Spleen (tissue), 13 donors: ENCODE measurements at places on chromosomes 4 and X. TPM values are rescaled to one million over a fixed set of nuclear protein-coding genes. Genes with fewer than 3 reads are reported as not detected.

GRCh38 chr4:165757451-165757850 is 115.6 kb upstream of the TLL1 start:
- H3K27ac ChIP-seq: no peak overlapping the region
- DNase-seq: no peak
- no peaks in the 10 kb centered on the region for H3K36me3 ChIP-seq
- H3K4me3 ChIP-seq: no peak overlapping the region
- no peaks in the 10 kb centered on the region for H3K27me3 ChIP-seq
- H3K4me1 ChIP-seq: no peaks in the 10 kb centered on the region

DNA sequence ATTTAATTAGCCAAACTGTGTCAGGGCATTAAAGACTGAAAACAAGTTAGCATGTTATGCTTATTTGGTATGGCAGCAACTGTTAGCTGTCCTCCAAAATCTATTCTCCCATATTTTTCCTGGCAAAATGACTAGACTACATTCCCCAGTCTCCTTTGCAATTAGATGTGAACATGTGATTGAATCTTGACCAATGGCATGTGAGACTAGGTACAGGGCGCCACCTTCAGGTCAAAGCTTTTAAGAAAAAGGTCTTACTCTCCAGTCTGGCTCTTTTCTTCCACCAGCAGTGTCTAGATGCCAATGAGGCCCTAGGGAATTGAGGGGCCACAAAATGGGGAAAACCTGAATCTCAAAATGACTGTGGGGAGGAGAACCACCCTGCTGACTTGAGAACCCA is 408.2 kb downstream of the SMARCA1 start:
- no peak overlapping the region for H3K27ac ChIP-seq
- no peak overlapping the region for H3K4me3 ChIP-seq
- no peak for DNase-seq
- H3K27me3 ChIP-seq: no peaks in the 10 kb centered on the region
- H3K36me3 ChIP-seq: no peaks in the 10 kb centered on the region

Gene CXorf65
- polyA plus RNA-seq: 27.2 TPM

DNA sequence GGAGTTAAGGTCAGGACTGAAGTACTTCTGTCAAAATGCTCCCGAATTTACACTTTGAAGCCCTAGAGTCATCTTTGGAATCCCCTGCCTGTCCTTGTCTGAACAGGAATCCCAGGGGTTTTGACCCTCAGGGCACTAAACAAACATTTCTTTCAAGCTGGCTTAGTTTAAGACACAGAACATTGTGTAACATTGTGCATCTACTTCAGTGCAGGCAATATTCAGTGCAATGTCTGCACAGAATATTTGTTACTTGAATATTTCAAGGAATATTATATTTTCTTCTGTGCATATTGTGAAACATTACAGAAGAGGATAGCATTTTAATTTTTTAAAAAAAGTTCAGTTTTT is 763.4 kb downstream of the PCDH18 start:
- H3K27ac ChIP-seq: no peak overlapping the region
- no peak overlapping the region for H3K4me3 ChIP-seq
- no peaks in the 10 kb centered on the region for H3K4me1 ChIP-seq
- H3K27me3 ChIP-seq: no peaks in the 10 kb centered on the region
- no peaks in the 10 kb centered on the region for H3K36me3 ChIP-seq
- DNase-seq: no peak

GRCh38 chr4:45155081-45155777 is 428.9 kb upstream of the GNPDA2 start:
- no peak overlapping the region for H3K27ac ChIP-seq
- no peak for DNase-seq
- no peaks in the 10 kb centered on the region for H3K36me3 ChIP-seq
- no peaks in the 10 kb centered on the region for H3K4me1 ChIP-seq
- H3K27me3 ChIP-seq: no peaks in the 10 kb centered on the region
